ENCODE measurements at places on chromosomes 6 and 20. TPM values are rescaled to one million over a fixed set of nuclear protein-coding genes. Genes with fewer than 3 reads are reported as not detected.
A peak's percentile ranks its signal among the peaks of the same experiment; 100 is the strongest.

The GSTA2 gene
- total RNA-seq, result 1.1 TPM

The DEFB124 gene
- not detected for total RNA-seq

The SCUBE3 gene
- total RNA-seq, result 0.27 TPM

The SMLR1 gene
- 0.48 TPM for total RNA-seq

The IPCEF1 gene
- total RNA-seq, result 2.7 TPM

The OXT gene
- not detected for total RNA-seq

The C2 gene
- 0.66 TPM for total RNA-seq

The HSD17B8 gene
- total RNA-seq, result 6.3 TPM

The C6orf141 gene
- total RNA-seq, result 1.7 TPM

The ROS1 gene
- not detected for total RNA-seq

The WFDC5 gene
- total RNA-seq, result not detected

The TXLNB gene
- total RNA-seq, result not detected

The COL11A2 gene
- 1.4 TPM for total RNA-seq

The TAP1 gene
- 1.7 TPM for total RNA-seq

The MATN4 gene
- 0.20 TPM for total RNA-seq

The RUNX2 gene
- 0.20 TPM for total RNA-seq

The CSTF1 gene
- 47.9 TPM for total RNA-seq

- no peak for DNase-seq
These were observed 59.6 kb upstream of the EDN1 start for GRCh38 chr6:12230523-12230922.

GRCh38 chr20:18288749-18289267, 481 bp downstream of the ZNF133 start:
- DNase-seq, result peak; percentile 65

DNA sequence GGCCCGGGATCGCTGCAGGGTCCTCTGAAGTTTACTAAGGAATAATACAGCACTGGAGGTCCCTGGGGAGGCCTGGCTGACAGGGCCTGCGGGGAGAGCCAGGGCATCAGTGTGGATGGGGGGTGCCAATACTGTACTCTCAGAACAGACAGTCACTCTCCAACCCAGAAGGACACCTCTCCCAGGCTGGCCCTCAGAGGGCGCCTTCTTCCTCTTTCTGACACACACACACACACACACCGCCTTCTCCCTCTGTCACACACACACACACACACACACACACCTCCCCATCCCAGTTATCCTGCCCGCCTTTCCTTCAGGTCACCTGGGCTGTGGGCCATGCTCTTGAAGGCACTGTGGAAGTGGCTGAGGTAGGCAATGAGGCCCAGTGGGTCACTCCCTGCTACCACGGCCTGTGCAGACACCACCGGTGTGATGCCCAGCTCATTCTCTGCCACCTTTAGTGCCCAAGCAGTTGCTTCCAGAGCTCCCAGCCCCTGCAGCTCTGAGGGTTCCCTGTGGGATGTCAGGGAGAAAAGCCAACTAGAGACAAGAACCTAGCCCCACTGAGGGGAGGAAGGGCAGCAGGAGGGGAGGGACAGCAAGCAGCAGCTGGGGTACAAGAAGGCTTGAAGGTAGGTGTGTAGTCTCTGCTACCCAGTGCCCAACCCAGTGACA, 7.5 kb downstream of the SMPD2 start:
- no peak for DNase-seq

DNA sequence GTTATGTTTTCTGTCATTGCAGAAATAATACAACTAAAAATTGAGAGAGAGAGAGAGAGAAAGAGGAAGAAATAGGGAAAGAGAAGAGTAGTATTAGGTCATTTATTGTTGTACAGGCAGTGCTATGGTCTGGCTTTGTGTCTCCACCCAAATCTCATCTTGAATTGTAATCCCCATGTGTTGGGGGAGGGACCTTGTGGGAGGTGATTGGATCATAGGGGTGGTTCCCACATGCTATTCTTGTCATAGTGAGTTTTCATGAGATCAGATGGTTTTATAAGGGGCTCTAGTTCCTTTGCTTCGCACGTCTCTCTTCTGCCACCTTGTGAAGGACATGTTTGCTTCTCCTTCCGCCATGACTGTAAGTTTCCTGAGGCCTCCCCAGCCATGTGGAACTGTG, 677.4 kb upstream of the CHD6 start:
- no peak for DNase-seq

GRCh38 chr20:21291026-21291425, 12.1 kb upstream of the XRN2 start:
- DNase-seq, result no peak

- no peak for DNase-seq
These were observed 144.9 kb downstream of the DNAH8 start for GRCh38 chr6:38860041-38860440.

GRCh38 chr6:30841644-30842504, 42.4 kb upstream of the DDR1 start:
- DNase-seq, result no peak

- DNase-seq, result no peak
These were observed 2.4 kb downstream of the BAG2 start for GRCh38 chr6:57174511-57174907.

DNA sequence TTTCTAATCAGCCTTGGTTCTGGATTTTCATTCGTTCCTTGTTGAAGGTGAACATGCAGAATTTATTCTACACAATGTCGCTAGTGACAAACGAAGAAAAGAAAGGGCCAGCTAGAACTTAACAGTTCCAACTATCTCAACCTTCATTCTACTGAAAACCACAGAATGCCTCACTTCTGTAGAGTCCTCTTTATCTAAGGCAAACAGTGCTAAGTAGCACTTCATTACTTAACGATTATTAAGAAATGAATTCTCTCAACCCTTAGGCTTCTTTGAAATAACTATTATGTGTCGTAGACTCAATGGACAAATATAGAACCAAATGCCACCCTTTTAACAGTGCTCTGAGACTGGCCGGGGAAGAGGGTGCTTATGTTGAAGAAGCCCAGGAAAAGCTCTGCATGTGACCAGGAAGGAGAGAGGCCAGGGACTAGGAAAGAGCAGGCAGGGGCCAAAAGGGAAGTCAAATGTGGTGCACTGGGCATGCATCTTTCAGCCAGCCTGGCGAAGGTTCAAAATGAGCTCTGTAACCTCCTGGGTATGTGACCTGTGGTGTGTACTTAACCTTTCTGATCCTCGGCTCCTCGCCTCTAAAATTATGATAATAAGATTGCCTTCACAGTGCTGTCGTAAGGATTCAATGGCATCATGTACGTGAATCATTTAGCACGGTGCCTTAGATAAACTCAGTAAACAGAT, 55.4 kb upstream of the BMP2 start:
- no peak for DNase-seq

DNA sequence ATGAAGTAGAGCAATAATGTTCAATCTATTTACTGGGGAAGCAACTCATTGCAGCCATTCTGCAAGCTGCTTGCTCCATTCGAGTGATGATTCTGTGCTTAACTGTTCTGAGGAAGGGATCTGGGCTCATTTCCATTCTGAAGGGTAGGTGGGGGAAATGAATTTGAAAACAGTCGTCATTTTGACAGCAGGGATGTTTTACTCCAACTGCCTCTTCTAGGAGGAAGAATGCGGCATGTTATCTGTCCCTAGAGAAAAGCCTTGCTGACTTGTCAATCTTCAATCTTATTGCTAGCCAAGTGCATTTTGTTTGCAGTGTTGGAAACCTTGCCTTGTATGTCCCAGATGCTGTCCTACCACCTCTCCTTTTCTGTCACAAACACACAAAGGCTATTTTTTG, 105.9 kb downstream of the PRDM13 start:
- DNase-seq, result no peak

DNA sequence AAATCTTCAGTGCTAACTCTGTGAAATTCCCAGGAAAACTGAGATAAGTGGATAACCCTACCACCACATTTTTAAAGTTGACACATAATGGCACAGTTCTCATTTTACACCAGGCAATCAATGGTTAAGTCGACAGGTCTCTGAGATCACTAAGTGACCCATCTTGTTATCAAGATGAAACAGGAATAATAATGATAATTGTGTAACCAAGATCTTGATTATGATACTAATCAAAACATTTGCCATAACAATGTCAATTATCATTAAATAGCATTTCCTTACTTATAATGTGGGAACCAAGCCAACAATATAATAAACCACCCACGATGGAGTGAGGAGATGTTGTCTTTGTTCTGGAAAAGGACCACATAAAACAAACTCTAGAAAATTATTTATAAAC, 541.6 kb downstream of the TFAP2B start:
- DNase-seq, result no peak

DNA sequence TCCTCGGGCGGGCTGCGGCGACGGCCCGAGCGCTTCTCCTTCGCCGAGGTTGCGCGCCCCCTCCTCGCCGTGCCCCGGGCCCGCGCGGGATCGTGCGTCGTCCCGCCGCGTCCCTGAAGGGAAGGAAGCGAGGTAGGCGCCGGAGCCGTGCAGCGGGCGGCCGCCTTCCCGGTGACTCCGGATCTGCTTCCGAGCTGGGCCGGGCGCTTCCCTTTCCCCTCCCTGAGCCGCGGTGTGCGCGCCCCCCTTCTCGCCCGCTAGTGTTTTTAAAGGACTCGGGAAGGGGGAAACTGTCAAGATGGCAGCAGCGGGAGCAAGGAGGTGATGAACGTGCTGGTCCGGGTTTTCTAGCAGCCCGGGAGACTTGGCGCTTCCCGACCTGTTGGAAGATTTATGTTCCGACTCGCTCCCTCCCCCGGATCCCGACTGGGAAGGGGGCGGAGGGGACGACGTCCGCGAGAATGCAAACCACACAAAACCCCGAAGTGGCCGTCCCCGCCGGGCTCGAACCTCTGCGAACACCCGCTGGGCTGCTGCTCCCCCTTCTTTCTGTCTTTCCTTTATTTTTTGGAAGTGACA, 744 bp upstream of the FOXO3 start:
- peak; percentile 90 for DNase-seq

GRCh38 chr6:156832669-156833068, 55.5 kb downstream of the ARID1B start:
- DNase-seq, result no peak

- DNase-seq, result no peak
These were observed 99.7 kb upstream of the PLCB4 start for GRCh38 chr20:8969146-8969583.
